Fibroblast of lung (primary cell): ENCODE measurements at places on chromosomes 2 and 18.
A peak's percentile ranks its signal among the peaks of the same experiment; 100 is the strongest.

DNA sequence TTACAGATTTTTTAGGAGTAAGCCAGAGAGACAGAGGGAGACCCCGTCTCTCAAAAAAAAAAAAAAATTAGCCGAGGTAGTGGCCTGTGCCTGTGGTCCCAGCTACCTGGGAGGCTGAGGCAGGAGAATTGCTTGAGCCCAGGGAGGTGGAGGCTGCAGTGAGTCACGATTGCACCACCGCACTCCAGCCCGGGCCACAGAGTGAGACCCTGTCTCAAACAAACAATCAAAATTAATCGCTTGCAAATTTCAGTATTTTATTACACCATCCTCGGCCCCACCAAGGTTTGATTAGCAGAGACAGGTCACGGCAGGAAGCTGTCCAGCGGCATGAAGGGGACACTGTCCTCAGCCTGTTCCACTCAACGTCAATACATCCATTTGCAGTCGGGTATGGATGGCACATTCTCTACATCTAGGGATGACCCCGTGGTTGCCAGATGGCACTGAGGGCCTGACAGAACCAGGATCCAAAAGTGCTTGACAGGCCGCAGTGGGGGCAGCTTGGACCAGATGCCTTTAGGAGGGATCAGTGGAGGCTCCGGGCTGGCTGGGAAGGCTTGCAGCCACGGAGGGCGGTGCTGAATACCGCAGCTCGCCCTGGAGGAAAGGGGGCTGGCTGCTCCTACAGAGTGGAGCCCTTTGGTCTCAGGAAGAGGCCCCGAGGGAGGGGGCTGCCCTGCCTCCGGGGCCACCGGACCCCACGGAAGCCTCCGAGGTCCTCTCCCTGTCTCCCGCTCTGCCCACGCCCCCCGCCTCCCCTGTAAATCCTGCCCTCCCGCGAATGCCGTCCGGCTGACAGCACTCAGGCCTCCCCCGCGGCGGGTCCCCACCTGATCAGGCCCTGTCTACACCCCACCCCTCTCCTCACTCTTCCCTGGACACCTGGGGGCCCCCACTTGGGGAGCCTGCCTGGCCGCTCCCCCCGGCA is 13.1 kb downstream of the ASPRV1 start:
- DNase-seq = peak; percentile 14

DNA sequence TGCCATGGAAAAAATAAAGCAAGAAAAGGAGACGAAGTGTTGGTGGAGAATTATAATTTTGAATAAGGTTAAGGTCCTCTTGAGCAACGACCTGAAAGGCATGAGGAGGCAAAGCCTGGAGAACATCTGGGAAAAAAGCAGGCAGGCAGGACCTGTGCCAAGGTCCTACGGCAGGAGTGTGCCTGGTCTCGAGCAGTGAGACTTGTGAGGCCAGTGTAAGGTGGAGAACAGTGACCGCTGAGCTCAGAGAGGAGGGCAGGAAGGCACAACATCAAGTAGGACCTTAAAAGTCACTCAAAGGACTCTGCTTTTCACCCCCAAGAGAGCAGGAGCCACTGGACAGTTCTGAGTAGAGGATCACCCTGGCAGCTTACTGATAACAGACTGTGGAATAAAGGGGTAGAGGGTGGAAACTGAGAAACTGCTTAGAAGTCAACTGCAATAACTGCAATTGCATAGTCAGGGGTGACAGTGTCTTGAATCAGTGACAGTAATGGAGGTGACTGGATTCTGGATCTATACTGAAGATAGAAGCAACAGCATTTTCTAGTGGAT is 3.5 kb downstream of the NOL10 start:
- DNase-seq = no peak

GRCh38 chr2:190215620-190216019 is 104.0 kb downstream of the HIBCH start:
- DNase-seq = no peak

DNA sequence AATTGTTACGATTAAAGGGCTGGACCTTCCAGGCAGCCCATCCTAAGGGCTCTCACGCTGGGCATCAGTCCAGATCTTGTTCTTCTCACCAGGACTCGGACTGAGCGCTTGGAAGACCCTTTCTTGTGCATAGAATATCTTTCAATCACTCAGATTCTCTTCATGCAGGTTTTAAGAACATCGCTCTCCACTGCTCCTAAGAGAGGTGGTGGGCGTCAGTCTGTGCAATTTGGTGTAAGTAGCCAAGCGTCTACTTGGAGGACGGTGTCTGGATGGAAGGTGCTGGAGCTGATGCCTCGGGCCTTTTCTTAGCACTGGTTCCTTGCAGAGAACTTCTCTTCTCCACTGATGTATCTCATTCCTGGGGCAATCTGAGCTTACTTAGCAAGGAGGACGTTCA is 68.7 kb downstream of the ASB1 start:
- DNase-seq = no peak

DNA sequence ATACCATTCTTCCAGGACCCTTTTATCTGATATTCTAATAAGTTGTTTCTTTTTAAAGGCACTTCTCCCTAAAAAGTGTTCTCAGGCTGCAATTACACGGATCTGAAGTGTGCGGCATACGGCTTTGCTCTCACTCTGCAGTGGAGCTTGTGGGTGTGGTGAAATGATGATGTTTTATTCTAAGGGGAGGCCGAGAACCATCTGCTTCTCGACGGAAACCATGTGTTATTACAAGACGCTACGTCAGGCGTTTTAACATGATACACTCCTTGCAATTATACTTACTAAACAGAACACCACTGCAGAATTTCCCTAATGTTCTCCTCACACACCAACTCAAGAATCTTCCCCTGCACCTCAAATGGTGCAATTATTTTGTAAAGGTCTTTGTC is 34.9 kb upstream of the CTDP1 start:
- peak; percentile 56 for DNase-seq

- DNase-seq = no peak
Observed at GRCh38 chr2:107694667-107695066, 132.0 kb upstream of the RGPD4 start.

DNA sequence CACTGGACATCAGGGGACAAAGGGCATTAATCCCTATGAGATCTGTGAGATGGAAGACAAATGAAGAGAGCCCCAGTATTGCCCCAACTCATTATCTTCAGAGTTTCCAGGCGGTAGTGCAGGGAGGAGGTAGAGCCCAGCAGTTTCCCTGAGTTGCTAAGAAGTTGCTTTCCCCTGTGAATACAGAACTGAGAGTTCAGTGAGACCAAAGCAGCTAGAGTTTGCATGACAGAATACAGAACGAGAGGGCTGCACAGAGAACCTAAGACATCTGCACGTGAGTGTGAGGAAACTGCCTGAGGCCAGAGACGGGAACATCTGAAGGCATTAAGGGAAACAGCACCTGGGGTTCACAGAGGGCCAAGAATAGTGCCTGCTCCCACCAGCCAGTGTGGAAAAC is 18.1 kb upstream of the PGAP1 start:
- DNase-seq = no peak

- peak; percentile 8 for DNase-seq
Observed at GRCh38 chr18:63578357-63578958, 8.7 kb upstream of the SERPINB13 start.

DNA sequence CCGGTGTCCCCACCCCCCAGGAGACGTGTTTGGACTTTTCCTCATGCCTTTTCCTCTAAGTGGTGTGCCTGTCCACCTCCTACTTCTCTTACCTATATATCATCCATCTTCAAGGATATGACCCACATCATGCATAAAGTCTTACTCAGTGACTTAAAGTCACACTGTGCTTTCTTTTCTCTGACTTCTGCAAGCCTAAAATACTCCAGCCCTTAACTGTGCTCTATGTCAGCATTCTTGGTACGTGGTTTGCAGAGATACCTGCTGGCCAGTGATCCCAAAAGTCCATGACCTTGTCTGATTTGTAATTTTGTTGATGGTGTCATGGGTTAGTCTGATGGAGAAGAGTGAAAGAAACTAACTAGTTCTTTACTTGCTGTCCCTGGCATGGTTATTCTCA is 393.6 kb upstream of the NRP2 start:
- DNase-seq = no peak

GRCh38 chr2:190334479-190335224 is 8.7 kb upstream of the INPP1 start:
- no peak for DNase-seq

DNA sequence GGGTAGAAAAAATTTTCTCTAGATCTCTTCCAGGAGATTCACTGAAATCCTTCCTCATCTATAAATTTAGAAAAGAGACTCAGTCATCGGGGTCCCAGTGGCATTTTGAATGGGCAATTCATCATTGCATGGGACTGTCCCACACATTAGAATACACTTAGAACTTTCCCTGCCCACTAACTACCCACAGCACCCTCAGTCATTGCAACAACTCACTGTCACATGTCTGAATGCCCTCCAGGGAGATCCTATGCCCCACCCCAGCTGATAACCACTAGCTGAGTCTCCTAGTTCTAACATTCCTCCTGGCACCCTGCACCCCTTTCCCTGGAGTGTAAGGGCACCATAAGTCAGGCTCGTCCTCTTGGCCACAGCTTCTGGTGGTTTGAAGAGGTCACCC is 89.6 kb downstream of the INSIG2 start:
- no peak for DNase-seq

GRCh38 chr18:62450175-62450545 is 72.7 kb upstream of the ZCCHC2 start:
- DNase-seq = peak; percentile 19

GRCh38 chr2:144438801-144439631 is 80.9 kb downstream of the ZEB2 start:
- DNase-seq = no peak

DNA sequence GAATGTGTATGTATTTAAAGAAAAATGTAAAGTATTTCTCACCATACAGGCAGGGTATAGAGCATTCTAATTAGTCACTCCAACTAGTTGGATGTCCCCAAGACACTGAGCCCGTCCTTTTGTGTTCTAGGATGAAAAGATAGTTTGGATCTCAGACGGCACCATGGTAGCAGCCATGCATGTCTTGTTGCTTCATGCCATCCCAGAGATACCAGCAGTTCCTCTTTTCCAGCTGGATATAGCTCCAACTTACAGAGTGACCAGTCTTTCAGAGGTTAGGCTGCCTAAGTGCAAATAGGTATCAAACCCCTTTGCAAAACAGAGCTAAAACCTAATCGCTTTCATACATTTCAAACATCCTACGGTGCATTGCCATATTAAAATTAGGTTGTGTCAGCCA is 275.3 kb downstream of the MTX2 start:
- DNase-seq = no peak

- DNase-seq = peak; percentile 98
Observed at GRCh38 chr2:74178211-74179062, at the start of gene MOB1A. Gene MOB1A (minus strand): TSS chr2:74178879. CDS start chr2:74178674, 205 bp downstream.

DNA sequence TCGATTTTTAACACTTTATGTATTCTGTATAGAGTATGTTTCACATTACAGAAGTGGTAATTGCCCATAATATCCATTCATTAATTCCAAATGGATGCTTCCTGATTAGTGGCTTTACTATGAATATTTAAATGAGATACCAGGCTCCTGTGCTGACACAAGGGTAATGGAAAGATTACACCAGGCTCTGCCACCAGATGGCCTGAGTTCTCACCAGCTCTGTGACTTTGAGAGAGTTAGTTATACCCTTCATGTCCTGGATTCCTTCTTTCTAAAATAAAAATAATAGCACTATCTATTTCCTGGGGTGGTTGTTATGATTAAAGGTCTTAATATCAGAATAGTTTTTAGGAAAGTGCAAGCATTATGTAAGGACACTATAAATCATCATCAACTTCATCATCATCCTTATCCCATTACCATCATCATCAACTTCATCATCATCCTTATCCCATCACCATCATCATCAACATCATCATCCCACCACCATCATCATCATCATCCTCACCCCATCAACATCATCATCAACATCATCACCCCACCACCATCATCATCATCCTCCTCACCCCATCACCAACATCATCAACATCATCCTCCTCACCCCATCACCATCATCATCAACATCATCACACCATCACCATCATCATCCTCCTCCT is 151.8 kb downstream of the DNER start:
- DNase-seq = no peak

DNA sequence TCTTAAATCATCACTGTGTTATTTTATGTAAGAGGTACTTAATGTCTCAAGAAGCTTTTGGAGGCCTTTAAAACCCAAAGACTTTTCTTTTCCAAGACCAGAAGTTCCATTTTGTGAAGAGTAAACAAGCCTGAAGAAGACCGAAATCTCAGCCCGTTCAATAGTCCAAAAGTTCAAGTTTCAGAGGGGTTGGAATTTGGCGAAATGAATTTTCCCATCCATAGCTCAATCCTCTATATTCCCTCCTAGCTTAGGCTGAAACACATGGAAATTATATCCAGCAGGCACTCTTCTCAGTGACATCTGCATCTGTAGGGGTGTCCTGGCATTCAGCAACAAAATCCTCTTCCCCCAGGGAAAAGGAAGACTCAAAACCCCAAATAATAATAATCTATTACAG is 344.6 kb downstream of the ARHGAP15 start:
- no peak for DNase-seq

GRCh38 chr2:219230059-219230540 is 494 bp downstream of the ANKZF1 start:
- DNase-seq = peak; percentile 36

- no peak for DNase-seq
Observed at GRCh38 chr2:236237468-236238190, 26.6 kb downstream of the ASB18 start.

DNA sequence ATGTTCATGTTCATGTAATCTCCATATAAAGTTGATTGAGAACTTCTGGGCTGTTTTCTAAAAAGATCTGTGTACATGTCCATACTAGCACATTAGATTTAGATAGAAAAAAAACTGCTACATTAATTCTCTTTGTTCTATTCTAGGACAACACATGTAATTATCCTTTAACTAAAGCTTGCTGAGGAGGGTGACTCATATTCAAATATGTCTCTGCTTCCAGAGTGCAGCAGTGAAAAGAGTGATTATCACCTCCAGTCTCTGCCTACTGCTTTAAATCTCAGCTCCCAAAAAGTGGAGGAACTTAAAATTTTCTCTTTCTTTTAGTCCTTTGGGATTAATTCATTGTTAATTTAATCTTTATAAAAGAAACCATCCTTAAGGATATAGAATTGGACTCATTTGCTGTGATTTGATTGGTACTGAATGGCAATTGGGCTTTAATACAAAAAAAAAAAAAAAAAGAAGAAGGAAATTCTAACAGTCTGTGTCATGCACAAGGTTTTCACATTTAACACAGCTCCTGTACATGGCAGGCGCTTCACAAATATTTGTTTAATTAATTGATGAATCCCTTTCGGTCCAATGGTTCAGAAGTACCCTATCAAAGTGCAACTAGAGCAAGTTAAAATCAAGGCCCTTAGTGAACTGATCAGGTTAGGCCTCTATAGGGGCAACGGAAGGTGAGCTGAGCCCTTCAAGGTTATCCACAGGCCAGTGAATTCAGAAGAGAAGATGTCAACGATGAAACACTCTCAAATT is 214.0 kb upstream of the KCNJ3 start:
- no peak for DNase-seq

- DNase-seq = peak; percentile 88
Observed at GRCh38 chr2:237222178-237222577, 136.5 kb downstream of the COPS8 start.

DNA sequence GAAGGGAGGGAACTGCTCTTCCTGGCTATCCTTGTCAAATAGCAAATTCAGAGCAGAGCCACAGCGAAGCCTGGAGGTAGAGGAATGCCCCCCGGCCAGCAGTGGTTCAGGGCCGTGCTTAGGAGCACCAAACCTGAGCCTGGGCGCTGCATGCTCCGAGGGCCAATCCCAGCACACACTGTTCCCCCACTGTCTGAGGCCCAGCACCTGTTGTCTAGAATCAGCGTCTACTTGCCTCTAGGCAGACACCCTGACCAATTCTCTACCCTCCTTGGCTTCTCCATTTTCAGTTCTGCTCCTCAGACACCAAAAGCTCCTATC is 177.6 kb upstream of the PKDCC start:
- DNase-seq = no peak
